ENCODE measurements at places on chromosomes 7 and 10. TPM values are rescaled to one million over a fixed set of nuclear protein-coding genes. Genes with fewer than 3 reads are reported as not detected.

The AKR1C4 gene
- not detected for total RNA-seq

The FXYD4 gene
- not detected for total RNA-seq

DNA sequence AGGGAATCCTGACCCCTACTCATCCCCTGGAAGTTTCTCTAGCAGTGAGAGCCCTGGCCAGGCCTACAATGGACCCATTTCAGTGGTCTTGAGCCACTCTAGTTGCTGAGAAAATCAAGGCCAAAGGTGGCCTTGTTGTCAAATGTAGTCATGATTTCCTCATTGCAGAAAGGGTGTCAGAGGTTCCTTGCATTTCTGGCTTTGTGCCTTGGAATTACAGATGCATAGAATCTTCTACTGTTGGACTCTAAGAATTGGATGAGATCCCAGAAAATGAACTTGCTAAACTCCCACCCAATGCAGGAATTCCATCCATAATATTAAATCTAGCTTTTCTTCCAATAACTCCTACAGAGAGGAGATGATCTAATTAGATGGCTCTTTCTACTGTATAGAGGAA lies 12.2 kb downstream of the CPA2 start:
- no peak for DNase-seq

GRCh38 chr7:3117081-3117480 lies 73.4 kb upstream of the CARD11 start:
- no peak for DNase-seq

DNA sequence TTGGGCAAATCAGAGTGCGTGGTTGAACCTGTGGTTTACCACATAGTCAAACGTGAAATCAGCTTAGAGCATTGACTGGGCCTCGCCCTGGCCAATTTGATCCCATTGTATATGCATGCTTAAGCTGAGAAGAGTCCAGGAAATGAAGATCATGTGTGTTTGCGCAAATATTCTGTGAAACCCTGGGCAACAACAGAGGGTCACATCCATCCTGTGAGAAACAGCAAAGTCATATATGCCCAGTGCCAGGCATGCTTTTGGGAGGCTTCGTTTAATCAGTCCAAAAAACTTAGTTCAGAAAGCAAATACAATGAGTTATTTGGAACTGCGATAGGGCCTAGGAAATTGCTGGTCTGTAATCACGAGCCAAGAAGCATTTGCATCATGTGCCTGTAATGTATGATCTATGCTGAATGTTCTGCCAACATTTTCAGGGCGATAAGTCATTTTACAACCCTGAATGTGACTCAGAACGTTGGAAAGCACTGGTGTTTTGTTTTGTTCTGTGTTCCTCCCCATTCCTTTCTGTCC lies 412.1 kb upstream of the CELF2 start:
- DNase-seq, result no peak

Data from Right ventricle myocardium superior (tissue), 1 donor.